ENCODE measurements at places on chromosomes 1 and 21.
A peak's percentile ranks its signal among the peaks of the same experiment; 100 is the strongest.

- no peak for DNase-seq
These were observed 59.7 kb downstream of the ROR1 start for GRCh38 chr1:63833363-63834119.

GRCh38 chr1:75672528-75673393 lies 51.7 kb upstream of the ACADM start:
- no peak for DNase-seq

DNA sequence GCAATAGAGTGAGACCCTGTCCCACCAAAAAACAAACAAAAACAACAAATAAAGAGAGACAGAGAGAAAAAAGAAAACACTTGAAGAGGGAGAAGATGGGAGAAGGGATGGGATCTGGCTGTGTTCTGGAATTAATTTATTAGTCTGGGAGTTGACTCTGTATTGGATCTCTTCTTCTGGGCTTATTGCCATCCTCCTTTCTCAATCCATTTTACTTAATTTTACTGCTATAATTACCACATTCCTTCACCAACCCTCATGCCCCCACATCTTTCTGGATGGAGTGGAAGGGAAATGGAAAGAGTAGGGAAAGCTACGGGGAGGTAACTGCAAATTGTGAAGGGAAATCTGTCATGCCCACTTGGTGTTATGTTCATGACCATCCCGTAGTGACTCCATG lies 42.9 kb downstream of the FMN2 start:
- no peak for DNase-seq

DNA sequence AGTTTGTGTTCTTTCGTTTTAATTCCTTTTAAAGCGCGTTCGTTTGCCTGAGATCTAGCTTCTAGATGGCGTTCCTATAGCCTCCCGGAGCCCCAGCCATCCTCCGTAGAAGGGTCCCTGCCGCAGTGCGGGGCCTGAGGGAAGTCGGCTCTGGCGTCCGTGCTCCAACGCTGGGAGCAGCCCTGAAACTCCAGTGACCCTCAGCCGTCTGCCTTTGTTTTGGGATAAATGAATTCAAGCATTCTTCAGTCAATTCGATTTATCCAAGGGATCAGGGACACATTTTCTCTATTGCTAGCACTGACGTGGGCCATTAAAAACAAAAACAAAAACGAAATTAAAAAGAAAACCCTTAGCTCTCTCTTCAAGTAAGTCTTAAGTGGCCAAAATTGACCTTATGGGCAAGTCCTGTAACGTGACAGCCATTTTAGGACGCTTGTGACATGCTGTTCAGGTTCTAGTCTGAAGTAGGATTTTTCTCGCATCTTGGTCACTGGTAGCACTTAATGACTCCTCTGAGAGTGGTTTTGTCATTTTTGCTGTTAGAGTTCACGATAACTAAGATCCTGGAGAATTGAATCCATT lies 742 bp upstream of the HSPA13 start:
- no peak for DNase-seq

GRCh38 chr21:38965910-38966504 lies 160.3 kb downstream of the ETS2 start:
- no peak for DNase-seq

GRCh38 chr1:156896490-156897033 lies 3.0 kb downstream of the PEAR1 start:
- no peak for DNase-seq

DNA sequence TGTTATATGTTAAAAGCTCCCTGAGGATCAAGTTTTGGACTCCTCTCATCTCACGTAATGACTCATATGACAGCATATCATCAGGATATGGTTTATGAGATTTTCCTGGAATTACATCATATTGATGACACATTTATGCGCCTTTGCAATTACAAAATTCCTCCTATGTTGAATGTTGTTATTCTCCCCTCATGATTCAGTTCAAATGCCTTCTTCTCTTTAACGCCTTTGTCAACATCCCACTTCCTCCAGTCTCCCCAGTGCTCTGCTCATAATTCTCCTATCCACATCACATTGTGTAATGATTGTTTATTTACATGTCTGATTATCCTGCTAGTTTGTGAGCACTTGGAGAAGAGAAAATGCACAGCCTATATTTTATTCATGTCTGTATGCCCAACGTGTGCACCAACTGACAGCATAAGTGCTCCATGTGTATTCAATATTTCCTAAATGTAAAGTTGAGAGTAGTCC lies 80.9 kb upstream of the BACH1 start:
- DNase-seq: no peak

DNA sequence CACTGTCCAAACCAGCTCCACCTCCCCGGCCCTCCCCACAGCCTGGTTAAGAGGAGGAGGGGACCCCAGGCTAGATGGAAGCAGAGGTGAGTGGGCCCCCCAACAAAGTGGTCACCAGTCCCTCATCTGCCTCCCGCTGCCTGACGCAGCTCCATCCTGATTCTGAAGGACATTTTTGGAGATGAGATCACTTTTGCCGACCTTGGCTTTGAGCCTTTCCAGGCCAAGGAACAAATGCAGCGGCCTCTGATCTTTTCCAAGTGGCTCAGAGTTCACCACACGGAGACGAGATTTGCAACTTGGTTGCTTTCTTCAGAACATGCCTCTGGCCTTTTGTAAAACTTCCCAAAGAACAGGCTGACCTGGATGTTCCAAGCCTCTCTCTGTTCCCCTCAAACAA lies 223.1 kb downstream of the NPHP4 start:
- no peak for DNase-seq

DNA sequence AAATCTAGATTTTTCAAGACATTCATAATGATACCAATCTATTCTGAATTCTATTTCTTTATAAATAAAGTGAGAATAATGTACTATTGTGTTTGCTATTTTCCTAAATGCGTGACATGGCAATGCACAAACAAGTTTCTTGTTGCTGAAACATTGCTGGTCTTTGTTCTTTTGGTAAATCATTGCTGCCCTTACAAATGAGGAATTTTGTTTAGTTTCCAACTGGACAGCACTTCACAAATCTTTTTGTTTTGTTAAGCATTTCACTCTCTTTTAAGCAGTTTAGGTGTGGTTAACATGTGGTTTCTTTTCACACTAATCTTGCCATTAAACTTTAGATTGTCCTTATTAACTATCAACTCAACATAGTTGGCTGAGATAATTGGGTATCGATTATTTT lies 94.6 kb downstream of the LRRC7 start:
- no peak for DNase-seq

DNA sequence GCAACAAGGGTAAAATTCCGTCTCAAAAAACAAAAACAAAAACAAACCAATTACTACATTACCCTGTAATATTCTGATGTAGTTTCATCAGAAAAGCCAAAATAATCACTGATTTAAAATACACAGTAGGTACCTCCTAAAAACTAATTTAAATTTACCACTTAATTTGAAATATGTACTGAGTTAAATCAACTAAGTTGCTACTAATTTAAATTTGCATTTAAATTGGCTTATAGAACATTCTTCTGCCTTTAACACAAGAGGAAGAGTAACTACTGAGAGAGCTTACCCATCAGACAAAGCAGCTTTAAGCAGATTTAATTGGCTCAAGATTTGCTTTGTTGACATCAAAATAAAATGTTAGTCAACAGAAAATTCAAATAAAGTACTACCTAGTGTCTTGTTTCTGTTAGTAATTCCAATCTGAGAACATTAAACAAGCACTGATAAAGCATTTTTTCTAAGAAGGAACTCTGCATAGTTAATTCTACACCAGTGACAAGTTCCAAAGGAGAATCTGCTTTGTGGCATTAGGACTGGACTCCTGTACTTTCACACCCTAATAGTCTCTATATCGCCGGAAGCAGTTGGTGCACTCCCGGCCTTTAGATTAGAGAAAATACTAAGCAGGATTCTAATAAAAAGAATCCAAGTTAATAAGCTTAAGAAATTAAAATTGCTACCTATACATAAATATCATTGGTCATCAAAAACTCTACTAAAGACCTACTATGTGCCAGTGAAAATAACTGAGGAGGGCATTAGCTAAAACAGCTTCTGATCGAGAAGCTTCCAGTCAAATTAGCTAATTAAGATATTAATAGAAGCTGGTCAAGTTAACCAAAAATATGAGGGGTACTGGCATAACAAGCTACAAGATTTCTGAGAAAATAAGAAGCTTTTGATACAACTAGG lies 8.4 kb downstream of the LUZP1 start:
- DNase-seq: no peak

GRCh38 chr1:223039990-223040389 lies 103.1 kb downstream of the TLR5 start:
- DNase-seq: no peak

- no peak for DNase-seq
These were observed 1469.8 kb downstream of the BRINP3 start for GRCh38 chr1:189007824-189008223.

DNA sequence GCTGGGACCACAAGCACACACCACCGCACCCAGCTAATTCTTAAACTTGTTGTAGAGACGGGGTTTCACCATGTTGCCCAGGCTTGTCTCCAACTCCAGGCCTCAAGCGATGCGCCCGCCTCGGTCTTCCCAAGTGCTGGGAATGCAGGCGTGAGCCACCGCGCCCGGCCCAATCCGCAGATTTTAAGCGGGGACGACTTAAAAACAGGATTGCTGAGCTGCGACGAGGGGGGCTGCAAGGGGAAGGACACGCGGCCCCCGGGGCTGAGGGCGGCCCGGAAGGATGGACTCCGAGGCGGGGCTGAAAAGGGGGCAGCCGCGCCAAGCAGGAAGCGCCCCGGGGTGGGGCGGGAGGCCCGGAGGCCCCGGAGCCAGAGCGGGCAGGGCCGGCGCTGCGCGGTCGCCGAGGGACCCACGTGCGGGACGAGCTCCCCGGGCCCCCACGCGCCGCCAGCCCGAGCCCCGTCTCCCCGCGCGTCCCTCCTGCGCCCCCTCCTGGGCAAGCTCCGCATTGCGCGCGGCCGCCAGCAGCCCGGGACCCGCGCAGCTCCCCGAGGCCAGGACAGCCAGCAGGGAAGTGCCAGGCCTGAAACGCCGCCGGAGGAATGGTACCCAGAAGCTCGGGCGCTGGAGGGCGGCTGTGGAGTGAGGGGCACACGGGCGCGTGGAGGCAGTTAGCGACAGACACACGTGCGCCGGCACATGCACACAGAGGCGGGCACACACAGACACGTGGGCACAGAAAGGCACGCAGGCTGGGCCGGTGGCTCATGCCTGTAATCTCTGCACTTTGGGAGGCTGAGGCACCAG lies 5.5 kb upstream of the PRKCZ start:
- peak; percentile 80 for DNase-seq

GRCh38 chr1:55150880-55151588 lies 64.1 kb downstream of the USP24 start:
- DNase-seq: peak; percentile 18

DNA sequence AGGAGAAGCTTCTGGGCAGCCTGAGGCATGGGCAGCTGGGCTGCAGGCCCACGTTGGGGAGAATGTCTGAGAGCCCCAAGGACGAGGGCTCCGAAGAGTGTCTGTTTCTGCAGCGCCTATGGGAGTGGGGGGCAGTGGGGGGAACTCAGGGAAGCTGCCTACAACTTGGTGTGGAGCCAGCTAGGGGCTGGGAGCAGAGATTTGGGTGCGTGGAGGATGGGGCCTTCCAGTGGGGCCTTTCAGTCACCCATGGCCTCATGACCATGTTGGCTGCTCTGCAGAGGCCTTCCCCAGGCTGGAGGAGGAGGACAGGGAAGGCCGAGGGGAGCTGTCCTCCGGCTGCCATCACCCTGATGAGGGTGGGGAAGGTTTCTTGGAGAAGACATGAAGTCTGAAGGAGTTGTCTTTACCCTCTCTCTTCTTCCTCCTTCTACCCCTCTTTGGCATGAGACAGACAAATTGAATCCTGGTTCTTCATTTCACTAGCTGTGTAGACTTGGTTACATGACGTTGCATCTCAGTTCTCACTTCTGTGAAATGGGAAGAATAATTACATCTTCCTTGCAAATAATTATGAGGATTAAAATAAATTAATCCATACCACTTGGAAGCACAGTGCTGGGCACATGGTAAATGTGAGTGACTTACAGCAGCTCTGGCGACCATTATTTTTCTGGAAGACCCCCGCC lies 8.3 kb downstream of the PPFIA4 start:
- no peak for DNase-seq

- no peak for DNase-seq
These were observed 600.5 kb upstream of the ZP4 start for GRCh38 chr1:238491265-238491664.

DNA sequence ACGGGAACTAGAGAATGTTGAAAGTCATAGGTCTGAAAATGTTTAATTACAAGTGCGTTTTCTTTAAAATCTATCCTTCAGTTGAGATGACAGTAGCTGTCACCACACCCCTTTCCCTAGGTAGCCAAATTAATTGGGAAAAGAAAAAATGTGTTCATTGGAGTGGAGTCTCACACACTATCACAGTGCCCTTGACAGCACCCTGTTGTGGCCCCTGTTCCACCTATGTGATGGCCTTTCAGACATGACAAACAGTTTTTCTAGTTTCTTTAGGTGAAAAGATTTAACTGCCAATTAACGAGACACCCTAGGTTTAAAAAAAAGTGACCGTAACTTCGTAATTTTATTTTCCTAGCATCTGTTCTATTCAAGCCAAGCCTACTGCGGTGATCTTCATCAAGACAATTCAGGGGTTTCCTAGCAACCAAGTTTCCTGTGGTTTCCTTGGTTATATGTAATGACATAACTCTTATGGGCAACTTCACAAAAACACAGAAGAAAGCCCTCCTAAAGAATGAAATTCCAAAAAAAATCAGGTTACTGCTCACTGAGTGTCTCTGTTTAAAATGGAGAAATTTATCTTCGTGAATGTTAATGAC lies 298.3 kb downstream of the PDE4B start:
- no peak for DNase-seq
